ENCODE measurements at places on chromosomes 16 and 17.

GRCh38 chr16:11791144-11791828, 5.8 kb downstream of the ZC3H7A start:
- no peak for DNase-seq

DNA sequence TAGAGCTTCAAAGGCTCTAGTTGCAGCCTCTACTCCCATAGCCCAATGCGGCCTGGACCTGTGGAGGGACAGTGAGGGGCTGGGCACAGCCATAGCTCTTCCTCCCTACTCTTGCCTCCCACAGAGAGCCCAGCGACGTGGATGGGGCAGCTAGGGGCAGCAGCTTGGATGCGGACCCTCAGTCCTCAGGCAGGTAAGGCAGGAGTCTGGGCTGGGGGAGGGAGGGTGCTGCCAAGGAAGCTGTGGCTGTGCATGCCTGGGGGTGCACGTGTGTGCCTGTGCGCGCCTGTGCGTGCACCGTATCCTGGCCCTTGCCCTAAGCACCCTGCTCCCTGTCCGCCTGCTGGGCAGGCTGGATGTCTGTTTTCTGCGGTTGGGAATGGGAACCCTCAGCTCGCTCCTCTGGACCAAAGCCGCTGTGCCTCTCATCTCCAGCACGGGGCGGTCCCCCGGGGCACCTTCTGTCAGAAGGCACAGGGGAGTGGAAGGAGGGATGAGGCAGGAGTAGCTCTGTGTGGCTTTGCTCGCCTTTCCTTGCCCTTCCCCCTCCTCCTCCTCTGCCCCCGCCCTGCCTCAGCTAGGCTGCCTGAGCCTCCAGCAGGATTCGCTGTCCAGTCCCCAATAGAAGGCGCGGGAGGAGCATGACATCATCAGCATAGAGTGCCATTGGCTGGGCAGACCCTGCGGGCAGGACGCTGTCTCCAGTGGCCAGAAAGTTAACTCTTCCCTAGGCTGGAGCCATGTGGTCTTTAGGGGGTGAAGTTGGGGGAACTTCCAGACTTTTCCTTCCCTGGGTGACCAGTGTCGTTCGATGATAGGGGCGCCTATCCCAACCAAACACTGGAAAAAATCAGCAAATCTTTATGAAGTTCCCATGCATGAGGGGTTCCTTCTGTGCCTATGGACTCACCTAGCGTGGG, 797 bp downstream of the PRCD start:
- peak; percentile 93 for DNase-seq

DNA sequence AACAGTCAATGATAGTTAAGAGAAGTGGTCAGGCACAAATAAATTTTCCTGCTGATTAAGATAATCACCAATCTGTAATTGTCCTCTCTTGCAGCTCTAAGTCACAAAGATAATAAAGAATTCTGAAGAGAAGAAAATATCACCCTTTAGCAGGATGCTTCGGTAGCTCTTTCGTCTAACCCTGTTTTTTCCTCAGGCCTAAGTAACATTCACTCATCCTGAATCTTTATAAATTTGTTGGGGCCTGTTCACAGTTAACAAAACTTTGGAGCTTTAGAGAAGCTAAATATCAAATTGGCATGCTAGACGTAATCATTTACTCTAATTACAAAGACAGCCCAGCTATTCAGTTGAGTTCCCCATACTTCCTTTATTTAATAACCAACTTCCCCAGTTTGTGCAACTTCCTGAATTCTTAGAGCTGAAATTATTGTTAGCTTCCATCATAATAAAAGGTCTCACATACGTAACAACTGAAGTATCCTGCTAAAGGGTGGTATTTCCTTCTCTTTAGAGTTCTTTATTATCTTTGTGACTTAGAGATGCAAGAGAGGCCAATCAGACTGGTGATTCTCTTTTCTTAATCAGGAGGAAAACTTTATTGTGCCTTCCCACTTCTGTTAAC, 118.6 kb downstream of the TANGO6 start:
- DNase-seq = no peak

DNA sequence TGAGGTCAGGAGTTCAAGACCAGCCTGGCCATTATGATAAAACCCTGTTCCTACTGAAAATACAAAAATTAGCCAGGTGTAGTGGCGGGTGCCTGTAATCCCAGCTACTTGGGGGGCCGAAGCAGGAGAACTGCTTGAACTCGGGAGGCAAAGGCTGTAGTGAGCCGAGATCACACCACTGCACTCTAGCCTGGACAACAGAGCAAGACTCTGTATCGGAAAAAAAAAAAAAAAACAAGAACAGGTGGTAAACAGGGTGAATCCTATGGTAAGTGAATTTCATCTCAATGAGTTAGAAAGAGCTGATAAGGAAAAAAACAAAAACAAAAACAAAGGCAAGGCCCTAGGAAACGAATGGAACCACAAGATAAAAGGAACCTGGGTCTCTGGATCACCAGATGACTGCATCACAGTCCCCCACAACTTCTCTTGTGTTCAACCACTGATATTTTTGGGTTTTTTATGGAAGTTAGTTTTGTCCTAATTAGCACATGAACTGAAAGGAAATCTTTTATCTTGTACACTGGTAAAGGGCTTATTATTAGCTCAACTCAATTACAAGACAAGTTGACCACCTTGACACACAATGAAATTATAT, 21.0 kb downstream of the GLG1 start:
- no peak for DNase-seq

- DNase-seq = no peak
These were observed 49.2 kb downstream of the IRF8 start for GRCh38 chr16:85948138-85948509.

DNA sequence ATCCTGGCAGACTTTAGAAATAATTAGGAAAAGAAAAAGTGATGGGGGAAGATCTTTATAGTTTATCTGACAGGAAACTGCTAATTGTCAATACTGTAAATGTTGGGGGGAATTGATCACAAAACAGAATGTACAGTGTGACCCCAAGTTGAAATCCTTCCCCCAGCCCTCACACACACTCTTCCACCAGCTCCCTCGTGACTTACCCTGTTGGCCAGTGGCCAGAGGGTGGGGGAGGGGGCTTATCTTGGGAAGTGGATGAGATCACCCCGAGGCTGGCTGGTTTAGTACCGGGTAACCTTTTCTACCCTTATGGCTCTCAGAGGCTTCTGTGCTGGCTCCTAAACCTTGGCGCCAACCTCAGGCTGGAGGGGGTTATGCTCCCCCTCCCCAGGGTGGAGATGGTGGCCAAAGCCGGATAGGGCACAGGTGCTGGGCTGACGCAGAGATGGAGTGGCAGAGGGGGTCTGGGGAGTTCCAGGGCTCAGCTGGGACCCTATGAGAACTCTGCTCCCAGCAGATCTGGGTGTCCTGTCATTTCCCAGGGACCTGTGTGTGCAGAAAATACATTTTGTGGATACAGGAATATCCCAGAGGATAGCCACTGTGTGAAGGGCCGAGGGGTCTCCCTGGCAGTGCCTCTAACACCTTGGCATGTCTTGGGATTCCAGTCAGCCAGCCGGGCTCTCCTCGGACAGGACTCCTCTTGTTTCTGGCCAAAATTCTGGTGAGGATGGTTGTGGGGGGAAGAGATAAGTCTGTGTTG, 18.6 kb downstream of the CDH16 start:
- DNase-seq = peak; percentile 75

- DNase-seq = no peak
These were observed 2.8 kb downstream of the VPS9D1 start for GRCh38 chr16:89717688-89718505.

DNA sequence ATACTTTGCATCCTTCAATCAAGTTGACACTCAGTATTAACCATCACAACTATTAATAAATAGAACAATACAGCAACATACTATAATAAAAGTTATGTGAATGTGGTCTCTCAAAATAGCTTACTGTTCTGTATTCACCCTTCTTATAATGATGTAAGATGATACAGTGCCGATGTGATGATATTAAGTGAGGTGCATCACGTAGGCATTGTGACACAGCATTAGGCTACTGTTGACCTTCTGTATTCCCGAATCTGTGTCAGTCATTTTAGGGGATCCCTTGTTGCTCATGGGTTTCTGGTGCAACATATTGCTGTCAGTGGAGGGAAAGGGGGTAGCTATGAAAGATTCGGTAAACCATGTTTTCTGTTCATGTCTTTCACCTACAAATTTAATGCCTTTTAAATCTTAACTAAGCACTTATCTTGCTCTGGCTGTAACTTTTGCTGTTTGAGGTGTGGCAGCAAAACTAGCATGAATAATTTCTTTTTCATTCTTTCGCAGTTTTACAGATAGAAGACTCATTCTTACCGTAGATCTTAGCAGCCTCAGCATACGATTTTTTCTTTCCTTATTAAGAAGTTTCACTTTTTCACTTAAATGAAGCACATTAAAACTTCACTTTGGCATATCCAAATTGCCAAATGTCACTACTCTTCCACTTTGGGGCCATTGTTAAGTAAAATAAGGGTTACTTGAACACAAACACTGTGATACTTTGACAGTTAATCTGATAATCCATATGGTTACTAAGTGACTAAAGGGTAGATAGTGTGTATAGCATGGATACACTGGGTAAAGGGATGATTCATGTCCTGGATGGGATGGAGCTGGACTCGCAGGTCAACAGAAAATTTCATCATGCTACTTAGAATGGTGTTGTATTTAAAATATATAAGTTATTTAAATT, 29.6 kb downstream of the NFAT5 start:
- DNase-seq = peak; percentile 74

DNA sequence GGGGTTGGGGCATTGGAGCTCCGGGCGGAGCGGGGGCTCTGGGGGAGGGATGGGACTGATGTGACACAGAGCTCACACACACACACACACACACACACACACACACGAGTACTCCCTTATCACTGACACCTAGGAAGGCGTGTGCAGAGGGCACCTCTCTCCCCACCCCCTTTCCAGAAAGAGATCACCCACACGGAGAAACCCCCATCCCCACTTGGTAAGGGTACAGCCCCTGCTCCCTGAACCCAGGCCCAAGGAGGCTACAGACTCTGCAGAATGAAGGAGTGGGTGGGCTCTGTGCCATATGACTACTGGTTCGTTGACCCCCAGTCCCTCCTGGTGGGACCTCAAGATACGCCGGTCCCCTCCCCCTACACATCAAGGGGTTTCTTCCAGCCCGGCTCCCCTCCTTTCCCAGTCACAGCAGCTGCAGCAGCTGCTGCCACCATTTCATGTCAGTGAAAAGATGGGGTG, 8.7 kb upstream of the ARHGAP23 start:
- DNase-seq = no peak

- DNase-seq = no peak
These were observed 12.4 kb upstream of the SRCIN1 start for GRCh38 chr17:38617967-38618760.

- no peak for DNase-seq
These were observed 248.6 kb downstream of the FTO start for GRCh38 chr16:53952215-53953208.

GRCh38 chr16:69477546-69477945, 53.1 kb downstream of the CYB5B start:
- DNase-seq = no peak

DNA sequence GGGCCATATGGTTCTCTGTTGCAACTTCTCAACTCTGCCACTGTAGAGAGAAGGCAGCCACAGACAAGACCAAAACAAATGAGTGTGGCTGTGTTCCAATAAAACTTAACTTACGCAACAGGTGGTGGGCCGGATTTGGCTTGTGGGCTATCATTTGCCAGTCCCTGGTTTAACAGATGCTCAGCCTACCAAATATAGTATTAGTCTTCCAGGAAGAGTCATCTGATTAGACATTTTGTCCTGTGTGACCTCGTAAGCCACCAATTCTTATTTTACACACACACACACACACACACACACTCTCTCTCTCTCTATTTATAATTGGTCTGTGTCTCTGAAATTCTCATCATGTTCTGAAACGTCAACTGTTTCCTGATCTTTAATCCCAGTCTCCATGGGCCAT, 245.9 kb downstream of the XYLT1 start:
- DNase-seq = peak; percentile 92

GRCh38 chr16:89805136-89805905, 11.1 kb downstream of the FANCA start:
- peak; percentile 59 for DNase-seq
